Mesenchymal stem cell (in vitro differentiated cells and primary cell): ENCODE measurements at places on chromosomes 13 and 19.
A peak's percentile ranks its signal among the peaks of the same experiment; 100 is the strongest.

DNA sequence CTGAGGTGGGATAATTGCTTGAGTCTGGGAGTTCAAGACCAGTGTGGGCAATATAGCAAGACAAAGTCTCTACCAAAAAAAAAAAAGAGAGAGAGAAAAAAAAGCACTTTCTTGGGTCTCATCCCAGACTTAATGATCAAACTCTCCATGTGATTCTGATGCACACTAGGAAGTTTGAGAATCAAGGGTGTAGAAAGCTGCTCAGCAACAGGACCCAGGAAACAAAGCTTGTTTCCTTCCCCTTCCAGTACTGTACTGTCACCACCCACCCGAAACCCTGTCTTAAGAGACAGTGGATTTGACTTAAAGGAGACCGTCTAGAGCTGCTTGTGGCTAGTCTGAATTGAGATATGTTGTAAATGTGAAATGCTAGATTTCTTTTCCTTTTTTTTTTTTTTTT is 5.8 kb downstream of the MISP3 start:
- no peak for DNase-seq

DNA sequence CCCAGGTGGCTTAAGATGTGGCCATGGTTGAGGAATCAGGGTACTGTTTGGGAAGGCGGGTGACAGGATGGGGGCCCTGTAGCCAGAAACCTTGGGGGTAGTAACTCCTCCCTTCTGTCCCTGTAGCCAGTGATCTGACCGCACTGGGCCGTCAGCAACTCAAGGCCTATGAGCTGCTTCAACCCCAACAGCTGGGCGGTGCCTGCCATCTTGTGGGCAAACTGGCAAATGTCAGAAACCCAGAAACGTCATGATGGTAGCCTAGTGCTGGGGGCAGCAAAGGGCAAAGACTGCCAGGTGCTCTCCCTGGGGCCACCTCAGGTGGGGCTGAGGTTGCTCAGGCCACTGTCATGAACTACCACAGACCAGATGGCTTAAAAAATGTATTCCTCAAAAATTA is 3.5 kb downstream of the COPE start:
- DNase-seq = peak; percentile 45

GRCh38 chr19:16516923-16517610 is 20.9 kb downstream of the C19orf44 start:
- DNase-seq = no peak

DNA sequence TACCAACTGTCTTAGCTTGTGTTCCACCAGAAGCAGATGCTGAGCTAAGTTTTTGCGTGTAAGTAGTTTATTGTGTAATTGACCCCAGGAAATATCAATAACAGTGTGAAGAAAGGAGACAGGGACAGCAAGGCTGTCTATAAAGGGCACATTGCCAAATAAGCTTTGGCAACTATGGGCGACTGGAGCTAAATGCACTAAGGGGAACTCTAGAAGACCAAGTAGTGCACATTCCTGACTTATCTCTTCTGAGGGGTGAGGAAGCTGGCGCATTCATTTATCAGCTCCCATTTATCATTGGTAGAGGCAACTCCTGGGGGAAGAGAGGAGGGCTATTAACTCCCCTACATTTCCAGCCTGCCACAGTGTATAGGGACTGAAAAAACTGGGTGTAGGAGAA is 135.0 kb downstream of the DLEU7 start:
- peak; percentile 29 for DNase-seq

- peak; percentile 30 for DNase-seq
Observed at GRCh38 chr19:42277821-42278451, 8.9 kb downstream of the CIC start.

DNA sequence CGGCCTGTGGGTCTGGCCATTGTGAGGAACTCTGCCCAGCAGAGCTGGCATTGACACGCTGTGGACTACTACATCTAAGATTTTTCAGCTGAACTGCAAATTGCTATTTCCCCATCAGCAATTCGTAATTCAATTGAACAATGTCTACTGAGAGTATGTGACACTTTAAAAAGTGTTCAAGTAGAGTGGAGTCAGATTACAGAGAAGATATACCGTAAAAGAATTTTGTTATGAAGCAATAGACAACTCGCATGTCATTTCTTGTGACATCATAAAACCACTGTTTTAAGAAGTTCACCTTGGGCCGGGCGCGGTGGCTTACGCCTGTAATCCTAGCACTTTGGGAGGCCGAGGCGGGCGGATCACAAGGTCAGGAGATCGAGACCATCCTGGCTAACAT is 32.5 kb upstream of the C1QTNF9 start:
- DNase-seq = no peak

GRCh38 chr13:113612607-113613006 is 28.1 kb downstream of the TFDP1 start:
- DNase-seq = no peak

DNA sequence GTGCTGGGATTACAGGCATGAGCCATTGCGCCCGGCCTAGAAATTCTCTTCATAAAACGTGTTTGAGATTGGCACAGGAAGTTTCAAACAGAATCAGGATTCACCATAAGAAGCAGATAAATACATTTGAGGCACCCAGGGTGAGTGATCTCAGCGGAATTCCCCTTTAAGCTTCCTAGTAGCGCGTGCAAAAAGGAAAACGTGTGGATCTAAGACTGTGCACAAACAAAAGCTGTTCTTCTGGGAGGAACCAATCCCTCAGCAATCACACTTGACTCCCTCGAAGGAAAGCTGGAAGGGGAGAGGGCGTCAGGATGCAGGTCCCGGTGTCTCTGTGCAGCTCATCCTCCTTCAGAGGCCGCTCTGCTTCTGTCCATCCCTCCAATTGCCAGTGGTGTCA is 15.5 kb downstream of the MCF2L start:
- DNase-seq = no peak
